Pericardium fibroblast (primary cell): ENCODE measurements at places on chromosomes 11 and 22. TPM values are rescaled to one million over a fixed set of nuclear protein-coding genes. Genes with fewer than 3 reads are reported as not detected.

The SNX32 gene
- total RNA-seq: 1.1 and 2.4 TPM in 2 replicates

The CRYBB2 gene
- not detected in 2 replicates for total RNA-seq

The SOX6 gene
- 0.09 and 0.47 TPM in 2 replicates for total RNA-seq

The CCDC88B gene
- 0.34 and 2.7 TPM in 2 replicates for total RNA-seq

The MIAT gene
- 0.12 and 0.17 TPM in 2 replicates for total RNA-seq

The SPTBN2 gene
- 0.12 and 0.85 TPM in 2 replicates for total RNA-seq

The TMPRSS6 gene
- 0.12 TPM in 1 of 2 replicates, not detected in the other for total RNA-seq

The OR8G5 gene
- not detected in 2 replicates for total RNA-seq

The OR4A16 gene
- not detected in 2 replicates for total RNA-seq

The FBLN1 gene
- total RNA-seq: 189 and 709 TPM in 2 replicates

The KRTAP5-4 gene
- not detected in 2 replicates for total RNA-seq

The POU2AF1 gene
- not detected in 2 replicates for total RNA-seq

The CDC42EP1 gene
- total RNA-seq: 118 and 169 TPM in 2 replicates

The TNNI2 gene
- 0.94 TPM in 1 of 2 replicates, not detected in the other for total RNA-seq

The XKR3 gene
- not detected in 2 replicates for total RNA-seq

The SYT8 gene
- 0.35 TPM in 1 of 2 replicates, not detected in the other for total RNA-seq

The SYT13 gene
- not detected in 2 replicates for total RNA-seq

The BDNF gene
- total RNA-seq: 0.34 and 4.1 TPM in 2 replicates

The ZBTB16 gene
- total RNA-seq: 40.0 and 49.4 TPM in 2 replicates

The PLA2G3 gene
- total RNA-seq: 0.09 TPM in 1 of 2 replicates, not detected in the other

The CRYAB gene
- 44.4 and 88.3 TPM in 2 replicates for total RNA-seq

The TRPM5 gene
- 0.12 TPM in 1 of 2 replicates, not detected in the other for total RNA-seq

The OR2D2 gene
- 3.1 TPM in 1 of 2 replicates, not detected in the other for total RNA-seq

The FOSL1 gene
- total RNA-seq: 4.9 and 8.5 TPM in 2 replicates

The CCDC157 gene
- total RNA-seq: 0.17 and 3.2 TPM in 2 replicates

The SDHD gene
- 77.8 and 92.3 TPM in 2 replicates for total RNA-seq

The SCGB1D1 gene
- not detected in 2 replicates for total RNA-seq

The KCNJ11 gene
- not detected in 2 replicates for total RNA-seq

The POTEH gene
- not detected in 2 replicates for total RNA-seq

The TTLL12 gene
- 35.6 and 39.8 TPM in 2 replicates for total RNA-seq

The GGT5 gene
- total RNA-seq: 35.2 and 114 TPM in 2 replicates

The OR6T1 gene
- total RNA-seq: not detected in 2 replicates

The CCDC116 gene
- not detected in 2 replicates for total RNA-seq

The UBASH3B gene
- 3.0 and 3.7 TPM in 2 replicates for total RNA-seq

The UPK3A gene
- total RNA-seq: not detected in 2 replicates
